ENCODE measurements at places on chromosomes 3 and 15. TPM values are rescaled to one million over a fixed set of nuclear protein-coding genes. Genes with fewer than 3 reads are reported as not detected.

The RTP4 gene
- 2.6 TPM for total RNA-seq

The SLC2A2 gene
- under 0.01 TPM for total RNA-seq

The LMOD3 gene
- not detected for total RNA-seq

- DNase-seq: peak; percentile 43
Measured at GRCh38 chr15:91936182-91936775, 82.8 kb downstream of the SLCO3A1 start.

GRCh38 chr3:148158210-148158609 is 539.5 kb upstream of the AGTR1 start:
- peak; percentile 13 for DNase-seq

- no peak for DNase-seq
Measured at GRCh38 chr3:11349446-11349845, 77.2 kb downstream of the ATG7 start.

DNA sequence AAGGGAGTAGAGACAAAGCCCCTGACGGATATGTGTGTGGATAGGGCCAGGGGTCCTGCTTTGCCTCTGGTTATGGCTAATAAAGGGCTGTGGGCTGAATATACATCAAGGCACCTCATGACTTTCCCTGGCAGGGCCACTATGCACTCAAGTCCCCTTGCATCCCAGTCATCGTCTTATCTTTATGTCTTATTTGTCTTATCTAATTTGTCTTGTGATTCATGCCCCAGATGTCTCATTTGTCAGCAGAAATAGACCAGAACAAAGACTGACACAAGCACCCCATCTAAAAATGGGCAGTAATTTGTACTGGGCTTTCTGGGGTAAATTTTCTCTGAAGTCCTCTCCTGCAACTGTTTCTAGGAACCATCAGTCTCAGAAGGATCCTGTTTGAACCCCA is 68.6 kb downstream of the ITGA11 start:
- peak; percentile 42 for DNase-seq

DNA sequence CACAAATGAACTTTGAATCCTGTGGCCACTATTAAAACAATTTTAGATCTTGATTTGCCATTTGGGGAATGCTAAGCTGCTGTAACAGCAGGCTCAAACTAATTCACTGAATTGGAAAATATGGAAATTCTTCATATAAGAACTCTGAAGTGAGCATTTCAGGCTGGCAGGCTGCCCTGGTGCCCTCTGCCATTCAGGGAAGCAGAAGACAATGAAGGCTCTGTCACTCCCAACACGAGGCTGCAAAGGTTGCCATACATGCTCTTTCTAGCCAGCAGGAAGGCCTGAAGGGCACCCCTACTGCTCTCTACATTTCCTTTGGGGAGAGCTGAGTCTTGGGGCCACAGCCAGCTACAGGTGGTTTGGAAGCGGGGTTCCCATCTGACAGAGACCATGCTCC is 88.0 kb downstream of the GABRG3 start:
- no peak for DNase-seq

GRCh38 chr3:94210256-94210655 is 147.4 kb downstream of the NSUN3 start:
- DNase-seq: no peak

- DNase-seq: no peak
Measured at GRCh38 chr3:54045061-54045815, 77.1 kb upstream of the CACNA2D3 start.

- DNase-seq: peak; percentile 74
Measured at GRCh38 chr3:172218350-172219323, 179.3 kb downstream of the FNDC3B start.

Measured in fibroblast of villous mesenchyme (primary cell).